Aortic smooth muscle cell (primary cell): ENCODE measurements at places on chromosomes 16 and 17. TPM values are rescaled to one million over a fixed set of nuclear protein-coding genes. Genes with fewer than 3 reads are reported as not detected.

The GJC1 gene
- total RNA-seq: 17.8 and 19.0 TPM in 2 replicates

The B4GALNT2 gene
- total RNA-seq: 0.06 and 1.5 TPM in 2 replicates

The ITGB4 gene
- total RNA-seq: 0.37 and 0.40 TPM in 2 replicates

The SDK2 gene
- total RNA-seq: under 0.01 TPM in 2 replicates

The STAC2 gene
- total RNA-seq: not detected in 2 replicates

The OR4D1 gene
- not detected in 2 replicates for total RNA-seq

The C17orf107 gene
- total RNA-seq: 1.9 and 2.9 TPM in 2 replicates

The NEK8 gene
- 4.4 and 4.7 TPM in 2 replicates for total RNA-seq
